ENCODE measurements at places on chromosomes 16 and 17.

GRCh38 chr16:17921357-17921978 lies 415.1 kb downstream of the NPIPA8 start:
- no peak for DNase-seq

DNA sequence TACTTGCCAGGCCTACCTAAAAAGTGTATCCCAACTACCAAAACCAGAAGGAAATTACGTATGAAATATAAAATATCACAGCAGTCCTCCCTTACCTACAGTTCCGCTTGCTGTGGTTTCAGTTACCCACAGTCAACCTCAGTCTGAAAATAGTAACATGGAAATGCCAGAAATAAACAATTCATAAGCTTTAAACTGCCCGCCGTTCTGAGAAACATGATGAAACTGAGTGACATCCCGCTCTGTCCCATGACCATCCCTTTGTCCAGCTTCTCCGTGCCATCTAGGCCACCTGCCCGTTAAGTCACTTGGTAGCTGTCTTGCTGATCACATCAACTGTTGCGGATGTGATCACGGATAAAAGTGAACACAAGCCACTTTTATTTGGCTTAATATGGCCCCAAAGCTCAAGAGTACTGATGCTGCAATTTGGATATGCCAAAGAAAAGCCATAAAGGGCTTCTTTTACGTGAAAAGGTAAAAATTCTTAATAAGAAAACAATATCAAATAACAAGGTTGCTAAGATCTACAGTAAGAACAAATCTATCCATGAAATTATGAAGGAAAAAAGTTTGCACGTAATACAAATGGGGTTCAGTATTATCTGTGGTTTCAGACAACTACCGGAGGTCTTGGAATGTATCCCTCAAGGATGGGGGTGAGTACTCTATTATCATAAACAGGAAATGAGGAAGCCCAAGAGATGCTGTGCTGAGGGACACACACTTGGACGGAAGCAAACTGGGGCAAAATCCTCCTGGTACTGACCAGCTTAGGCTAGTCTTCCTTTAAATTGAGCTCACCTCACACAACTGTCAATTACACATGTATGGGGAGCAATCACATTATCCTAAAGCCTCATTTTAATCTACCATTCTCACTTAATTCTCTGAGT lies 8.2 kb downstream of the USP22 start:
- DNase-seq, result peak; percentile 63

- DNase-seq, result no peak
Observed at GRCh38 chr16:19805459-19806162, 79.0 kb downstream of the GPRC5B start.

DNA sequence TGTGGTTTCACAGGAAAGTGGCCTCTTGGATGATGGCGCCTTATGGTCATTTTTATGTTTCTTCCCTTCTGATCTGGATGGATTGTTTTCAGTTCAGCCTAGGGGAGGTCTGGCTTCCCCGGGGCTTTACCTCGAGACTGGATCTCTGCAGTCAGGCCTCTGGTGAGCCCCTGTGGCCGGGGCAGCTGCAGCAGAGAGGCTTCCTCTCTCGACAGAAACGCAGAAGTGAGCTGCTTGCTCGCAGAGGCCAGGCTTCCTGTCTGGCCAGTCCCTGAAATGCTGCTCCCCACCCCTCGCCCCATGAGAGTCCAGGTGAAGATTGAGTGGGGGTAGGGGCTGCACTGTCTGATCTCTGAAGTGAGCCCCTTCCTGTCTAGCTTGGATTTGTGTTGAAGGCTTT lies 44.0 kb downstream of the PLCG2 start:
- no peak for DNase-seq

- DNase-seq, result peak; percentile 34
Observed at GRCh38 chr16:8798174-8798527, 512 bp downstream of the PMM2 start.

DNA sequence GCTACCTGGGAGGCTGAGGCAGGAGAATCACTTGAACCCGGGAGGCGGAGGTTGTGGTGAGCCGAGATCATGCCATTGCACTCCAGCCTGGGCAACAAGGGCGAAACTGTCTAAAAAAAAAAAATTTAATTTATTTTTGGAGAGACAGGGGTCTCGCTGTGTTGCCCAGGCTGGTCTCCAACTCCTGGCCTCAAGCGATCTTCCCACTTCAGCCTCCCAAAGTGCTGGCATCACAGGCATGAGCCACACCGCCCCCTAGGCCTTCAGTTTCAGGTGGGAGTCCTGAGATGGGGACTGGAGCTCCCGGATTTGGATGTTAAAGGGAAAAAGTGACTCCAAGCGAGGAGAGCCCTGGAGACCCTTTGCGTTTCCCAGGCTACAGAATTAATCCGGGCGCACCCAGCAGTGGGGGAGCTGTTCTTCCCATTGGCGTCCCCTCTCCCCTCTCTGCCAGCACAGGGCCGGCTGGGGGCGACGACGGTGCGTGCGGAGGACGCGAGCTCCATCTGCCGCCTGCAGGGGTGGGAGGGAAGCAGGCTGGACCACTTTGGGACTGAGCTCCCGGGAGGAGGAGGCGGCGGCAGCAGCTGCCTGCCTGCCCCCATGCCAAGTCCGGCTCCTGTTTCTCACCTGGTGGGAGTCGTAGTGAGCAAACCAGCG lies 49.3 kb upstream of the USP7 start:
- DNase-seq, result no peak

DNA sequence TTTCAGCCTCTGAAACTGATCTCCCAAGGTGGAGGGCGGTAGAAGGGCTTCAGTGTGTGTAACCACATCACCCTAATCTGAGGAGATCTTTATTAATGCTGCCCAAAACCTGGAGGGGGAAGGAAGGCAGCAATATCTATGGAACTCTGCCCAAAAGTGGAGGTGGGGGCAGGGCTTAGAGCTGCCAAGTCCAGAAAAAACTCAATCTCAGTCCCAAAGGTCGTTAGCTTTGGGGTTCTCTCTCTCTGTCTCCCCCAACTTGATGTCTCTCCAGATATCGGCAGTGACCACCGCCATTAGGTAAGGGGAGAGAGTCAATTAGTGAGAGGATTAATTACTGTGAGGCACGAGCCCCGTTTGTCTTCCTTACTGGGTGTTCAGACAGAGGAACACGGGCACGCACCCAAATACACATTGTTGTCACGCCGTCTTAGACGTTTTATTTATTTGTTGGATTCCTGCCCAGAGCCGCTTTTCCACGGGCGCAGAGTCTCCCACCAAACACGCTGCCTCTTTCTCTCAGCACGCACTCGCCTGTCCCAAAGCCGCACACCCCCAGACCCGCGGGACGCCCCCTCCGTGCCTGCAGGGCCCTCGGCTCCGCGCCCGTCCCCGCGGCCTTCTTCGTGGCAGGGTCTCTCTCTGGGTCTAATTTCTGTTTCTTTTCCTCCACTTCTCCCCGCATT lies 5.4 kb upstream of the LHX1 start:
- no peak for DNase-seq

GRCh38 chr17:10205549-10206185 lies 7.3 kb upstream of the GAS7 start:
- no peak for DNase-seq

GRCh38 chr16:75578212-75578611 lies 12.0 kb downstream of the GABARAPL2 start:
- no peak for DNase-seq

GRCh38 chr17:82561429-82562035 lies 42.0 kb downstream of the FOXK2 start:
- DNase-seq, result no peak

DNA sequence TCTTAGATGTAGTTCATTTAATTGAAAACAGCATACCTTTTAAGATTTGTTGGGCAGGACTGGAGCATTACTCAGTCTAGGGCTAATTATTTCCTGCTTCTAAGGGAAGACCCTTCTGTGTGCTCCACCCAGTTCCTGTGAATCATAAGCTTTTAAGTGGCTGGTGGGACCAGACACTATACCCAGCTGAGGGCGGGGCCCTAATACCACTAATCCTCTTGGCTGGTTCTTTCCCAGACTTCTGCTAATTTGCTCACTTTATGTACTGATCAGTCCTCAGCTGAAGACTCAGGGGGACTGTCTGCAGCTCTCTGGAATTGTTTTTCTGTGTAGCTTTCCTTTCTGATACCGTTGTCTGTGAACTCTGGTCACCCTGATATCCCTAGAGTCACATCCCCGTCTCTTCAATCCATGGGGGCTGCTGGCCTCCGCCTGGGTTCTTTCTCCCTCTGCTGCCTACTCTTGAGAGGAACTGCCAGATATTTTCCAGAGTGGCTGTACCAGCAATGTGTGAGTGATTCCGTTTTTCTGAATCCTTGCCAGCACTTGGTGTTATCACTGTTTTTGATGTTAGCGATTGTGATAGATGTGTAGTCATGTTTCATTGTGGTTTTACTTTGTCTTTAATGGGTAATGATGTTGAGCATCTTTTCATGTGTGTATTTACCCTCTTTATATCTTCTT lies 35.1 kb downstream of the MFSD11 start:
- peak; percentile 71 for DNase-seq

DNA sequence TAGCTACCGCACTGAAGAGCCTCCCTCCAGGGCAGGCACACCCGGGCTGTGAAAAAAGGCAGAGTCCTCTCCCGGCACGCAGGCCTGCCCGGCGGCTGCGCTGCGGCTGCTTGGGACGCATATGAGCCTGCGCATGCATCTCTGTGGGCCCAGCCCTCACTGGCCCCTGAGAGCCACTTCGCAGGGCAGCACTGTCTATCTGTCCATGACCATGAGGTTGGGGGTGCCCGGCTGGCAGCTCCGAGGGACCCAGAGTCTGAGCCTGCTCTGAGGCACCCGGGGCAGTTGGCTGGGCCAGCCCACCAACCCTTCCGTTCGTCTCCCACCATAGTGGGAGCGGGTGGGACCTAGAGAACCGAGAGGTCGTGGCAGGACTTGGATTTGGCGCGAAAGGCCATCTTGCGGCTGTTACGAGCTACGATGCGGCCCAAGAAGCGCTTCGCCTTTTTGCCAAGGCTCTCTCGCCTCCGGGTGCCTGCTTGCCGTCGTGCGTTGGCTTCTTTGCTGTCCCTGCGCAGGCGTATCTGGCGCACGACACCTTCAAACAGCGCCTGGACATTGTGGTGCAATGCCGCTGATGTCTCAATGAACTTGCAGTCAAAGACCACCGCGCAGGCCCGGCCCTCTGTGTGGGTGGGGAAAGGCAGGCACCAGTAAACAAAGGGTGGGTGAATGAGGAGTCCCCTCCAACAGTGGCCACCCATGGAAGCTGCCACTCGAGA lies 3.2 kb upstream of the CDH16 start:
- DNase-seq, result no peak

- no peak for DNase-seq
Observed at GRCh38 chr16:89052890-89053724, 40.5 kb upstream of the ACSF3 start.

GRCh38 chr17:83061586-83061985 lies 17.8 kb upstream of the METRNL start:
- DNase-seq, result no peak

DNA sequence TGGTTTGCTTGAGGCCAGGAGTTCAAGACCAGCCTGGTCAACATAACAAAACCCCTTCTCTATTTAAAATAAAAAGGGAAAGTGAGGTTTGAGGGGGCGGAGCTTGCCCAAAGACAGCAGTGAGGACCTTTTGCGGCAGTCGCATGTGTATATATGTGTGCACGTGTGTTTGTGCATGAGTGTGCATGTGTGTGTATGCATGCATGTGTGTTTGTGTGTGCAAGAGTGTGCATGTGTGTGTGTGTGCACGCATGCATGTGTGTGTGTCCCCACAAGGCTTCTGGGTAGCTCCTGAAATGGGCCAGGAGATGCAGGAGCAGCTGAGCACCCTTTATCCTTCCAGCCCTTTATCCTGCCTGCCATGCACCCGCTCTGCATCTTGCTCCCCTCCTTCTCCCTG lies 9.0 kb downstream of the RHBDL3 start:
- DNase-seq, result no peak

DNA sequence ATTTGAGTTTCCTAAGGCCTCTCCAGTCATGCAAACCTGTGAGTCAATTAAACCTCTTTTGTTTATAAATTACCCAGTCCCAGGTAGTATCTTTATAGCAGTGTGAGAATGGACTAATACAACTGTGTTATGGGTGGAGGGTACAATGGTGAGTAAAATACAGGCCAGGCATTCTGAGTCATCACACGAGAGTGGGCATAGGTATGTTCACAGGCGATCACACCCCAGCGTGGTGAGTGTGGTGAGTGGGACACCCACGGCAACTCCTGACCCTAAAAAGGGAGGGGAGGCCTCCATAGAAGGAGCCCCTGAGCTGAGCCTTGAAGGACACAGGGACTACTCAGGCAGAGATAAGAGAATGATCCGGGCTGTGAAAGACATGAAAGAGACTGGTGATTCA lies 22.6 kb upstream of the MAPT start:
- no peak for DNase-seq

GRCh38 chr16:53080345-53081031 lies 25.7 kb downstream of the CHD9 start:
- peak; percentile 74 for DNase-seq

GRCh38 chr17:30555942-30556341 lies 78.7 kb downstream of the GOSR1 start:
- no peak for DNase-seq

- DNase-seq, result no peak
Observed at GRCh38 chr16:8804313-8804712, 6.7 kb downstream of the PMM2 start.

DNA sequence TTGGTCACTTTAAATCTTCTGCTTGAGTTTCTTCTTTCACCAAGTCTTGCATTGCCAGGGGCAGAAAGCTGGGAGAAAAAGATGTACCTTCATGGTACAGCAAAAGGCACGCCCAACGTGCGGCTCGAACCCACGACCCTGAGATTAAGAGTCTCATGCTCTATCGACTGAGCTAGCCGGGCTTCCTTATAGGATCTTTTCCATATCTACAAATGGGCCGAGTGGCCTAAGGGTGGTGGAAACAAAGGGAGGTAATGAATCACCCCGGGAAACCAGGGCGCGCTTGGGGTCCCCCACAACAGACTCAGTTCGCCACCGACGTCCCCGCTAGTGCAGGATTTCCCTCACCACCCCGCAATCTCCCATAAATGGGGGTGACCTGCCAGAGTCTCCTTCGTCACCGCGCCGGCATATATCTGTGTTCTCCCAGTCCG lies 7.5 kb upstream of the OR1F1 start:
- DNase-seq, result no peak

DNA sequence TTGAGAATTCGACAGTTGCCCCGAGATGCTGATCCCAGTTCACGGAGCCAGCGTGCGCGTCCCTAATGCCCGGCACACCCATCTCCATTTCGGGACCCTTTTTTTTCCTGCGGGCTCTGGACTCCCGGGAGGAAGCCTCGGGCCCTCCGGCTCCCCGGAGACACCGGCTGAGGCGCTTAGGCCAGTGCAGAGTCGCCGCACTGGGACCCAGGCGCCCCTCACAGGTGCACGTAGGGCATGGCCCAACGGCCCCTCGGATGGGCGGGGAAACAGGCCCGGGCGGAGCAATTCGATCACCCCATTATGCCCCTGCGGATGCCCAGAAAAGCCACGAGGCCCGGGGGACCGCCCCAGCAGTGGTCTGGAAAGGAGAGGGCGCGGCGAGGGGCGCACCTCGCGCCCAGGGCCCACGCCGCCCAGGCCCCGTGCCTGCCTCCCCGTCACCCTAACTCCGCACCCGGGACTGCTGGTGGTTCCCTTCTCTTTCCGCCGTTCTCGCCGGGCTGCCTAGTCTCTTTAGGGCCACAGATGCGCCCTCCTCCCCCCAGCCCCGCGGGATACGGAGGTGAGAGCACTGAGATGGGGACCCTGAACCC lies 18.5 kb upstream of the ZFHX3 start:
- DNase-seq, result no peak

Data from choroid plexus epithelial cell (primary cell).